ENCODE measurements at places on chromosomes 1 and 21.

DNA sequence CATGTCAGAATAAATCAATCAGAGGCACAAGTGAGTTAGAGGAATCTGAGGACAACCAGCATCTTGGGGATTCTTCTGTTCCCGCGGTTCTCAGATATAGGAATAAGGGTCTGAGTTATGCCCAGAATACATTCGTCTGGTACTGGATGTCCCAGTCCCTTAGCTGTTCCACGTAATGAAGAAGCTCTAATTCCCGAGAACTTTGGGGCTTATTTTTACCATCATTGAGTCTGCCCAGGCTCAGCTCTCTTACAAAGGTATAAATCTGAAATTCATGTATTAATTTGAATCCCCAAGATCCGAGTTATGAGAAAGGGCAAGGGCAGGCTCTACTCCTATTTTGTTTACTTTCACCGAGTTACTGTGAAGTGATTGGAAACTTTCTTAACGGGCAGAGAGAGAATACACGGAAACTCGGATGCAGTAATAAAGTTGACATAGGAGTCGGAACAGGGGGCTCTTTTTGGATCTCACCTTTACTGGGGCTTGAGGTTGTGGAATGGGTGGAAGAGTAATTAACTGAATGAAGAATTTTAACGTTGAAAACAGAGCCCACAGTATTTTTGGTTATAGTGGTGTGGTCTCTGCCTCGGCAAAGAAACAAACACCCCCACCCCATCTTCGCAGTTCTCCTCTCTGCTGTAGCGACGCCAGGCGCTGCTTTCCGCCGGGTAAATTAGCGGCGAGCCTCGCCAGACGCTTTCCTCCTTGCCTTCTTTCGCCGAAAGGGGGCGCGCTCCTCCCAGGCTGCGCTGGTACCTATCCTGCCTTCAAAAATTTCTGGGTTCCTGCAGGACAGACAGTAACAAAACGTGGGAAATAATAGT, 7.1 kb downstream of the PRRX1 start:
- DNase-seq: no peak

DNA sequence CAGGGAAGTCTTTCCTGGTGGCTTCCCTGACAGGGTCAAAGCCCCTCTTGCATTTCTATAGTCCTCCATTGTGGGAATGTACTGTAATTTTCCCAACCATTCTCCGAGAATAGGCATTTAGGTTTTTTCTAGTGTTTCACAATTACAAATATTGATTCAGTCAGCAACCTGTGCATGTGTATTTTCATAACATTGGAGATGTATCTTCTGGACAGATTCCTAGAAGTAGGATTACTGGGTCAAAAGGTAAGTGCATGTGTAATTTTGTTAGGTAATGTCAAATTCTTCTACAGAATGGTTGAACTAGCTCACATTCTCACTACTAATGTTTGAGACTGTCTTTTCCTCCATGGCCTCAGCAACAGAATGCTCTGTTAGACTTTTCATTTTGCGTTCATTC, 8.3 kb upstream of the PLA2G2A start:
- no peak for DNase-seq

DNA sequence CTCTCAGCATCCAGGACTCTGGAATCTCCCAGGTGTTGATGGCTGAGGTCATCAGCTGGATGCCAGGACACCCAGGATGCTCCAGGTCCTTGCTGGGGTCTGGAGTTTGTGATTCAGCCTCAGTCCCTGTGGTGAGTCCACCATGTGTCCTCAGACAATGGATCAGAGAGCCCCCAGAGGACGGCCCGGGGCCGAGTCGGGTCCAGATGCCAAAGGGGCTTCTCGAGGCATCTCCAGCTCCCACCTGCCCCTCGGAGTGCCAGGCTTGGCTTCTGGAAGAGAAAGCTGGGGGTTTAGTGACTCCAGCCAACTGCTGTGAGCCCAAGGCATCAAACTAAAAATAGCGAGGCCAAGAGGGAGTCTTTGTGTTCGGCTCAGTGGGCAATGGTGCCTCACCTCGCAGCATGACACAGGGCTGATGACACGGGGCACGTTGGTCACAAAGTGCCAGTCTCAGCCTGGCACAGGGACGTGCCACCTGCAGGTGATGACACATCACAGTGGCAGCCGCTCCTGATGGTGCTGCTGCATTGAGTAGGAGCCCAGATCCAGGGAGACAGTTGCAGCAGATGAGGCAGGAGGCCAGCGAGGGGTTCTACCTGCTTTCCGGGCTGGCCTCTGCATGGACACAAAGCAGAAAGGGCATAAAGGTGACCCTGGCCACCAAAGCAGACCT, 10.6 kb downstream of the PDE9A start:
- DNase-seq: no peak

GRCh38 chr1:106548726-106549125, 507.7 kb upstream of the PRMT6 start:
- no peak for DNase-seq

GRCh38 chr1:96772349-96772748, 50.8 kb downstream of the PTBP2 start:
- DNase-seq: no peak

- DNase-seq: no peak
Observed at GRCh38 chr1:201542309-201543035, 3.5 kb downstream of the NAV1 start.

- no peak for DNase-seq
Observed at GRCh38 chr1:108531444-108531843, 28.5 kb upstream of the EEIG2 start.

GRCh38 chr1:221869779-221870178, 127.9 kb upstream of the DUSP10 start:
- DNase-seq: no peak

DNA sequence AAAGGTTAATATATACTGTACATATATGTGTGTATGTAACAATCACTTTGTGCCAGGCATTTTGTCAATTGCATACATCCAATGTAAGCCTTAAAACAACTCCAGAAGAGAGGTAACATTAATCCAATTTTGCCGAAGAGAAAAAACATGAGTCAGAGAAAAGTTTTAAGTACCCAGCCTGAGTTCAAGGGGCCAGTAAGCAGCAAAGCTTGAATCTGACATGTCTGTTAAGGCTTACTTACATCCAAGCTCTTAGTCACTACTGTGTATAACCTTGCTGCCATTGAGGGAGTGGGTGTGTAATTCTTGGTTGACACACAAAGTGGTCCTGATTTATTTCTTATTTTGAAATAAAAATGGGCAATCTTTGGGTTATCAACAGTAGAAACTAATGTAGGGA, 360.4 kb upstream of the LYPLAL1 start:
- no peak for DNase-seq

DNA sequence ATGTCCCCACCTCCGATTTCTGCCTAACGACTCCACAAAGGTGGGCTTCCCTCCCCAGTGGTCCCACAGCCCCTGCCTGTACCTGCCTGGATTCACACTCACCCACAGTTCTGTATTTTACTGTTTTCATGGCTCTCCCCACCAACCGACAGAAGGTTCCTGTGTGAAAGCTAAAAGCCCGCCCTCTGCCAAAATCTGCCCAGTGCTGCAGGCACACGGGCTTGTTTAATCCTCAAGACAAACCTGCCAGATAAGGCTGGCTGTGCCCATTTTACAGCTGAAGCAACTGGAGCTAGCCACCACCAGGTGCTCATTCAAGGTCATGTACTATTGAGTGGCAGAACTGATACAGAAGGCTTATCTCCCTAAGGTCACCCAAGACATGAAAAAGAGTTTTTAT, 114.5 kb downstream of the HIVEP3 start:
- DNase-seq: peak; percentile 60

- no peak for DNase-seq
Observed at GRCh38 chr1:212410231-212410820, 4.4 kb downstream of the PACC1 start.

GRCh38 chr1:97120806-97121205, 399.2 kb downstream of the PTBP2 start:
- no peak for DNase-seq

DNA sequence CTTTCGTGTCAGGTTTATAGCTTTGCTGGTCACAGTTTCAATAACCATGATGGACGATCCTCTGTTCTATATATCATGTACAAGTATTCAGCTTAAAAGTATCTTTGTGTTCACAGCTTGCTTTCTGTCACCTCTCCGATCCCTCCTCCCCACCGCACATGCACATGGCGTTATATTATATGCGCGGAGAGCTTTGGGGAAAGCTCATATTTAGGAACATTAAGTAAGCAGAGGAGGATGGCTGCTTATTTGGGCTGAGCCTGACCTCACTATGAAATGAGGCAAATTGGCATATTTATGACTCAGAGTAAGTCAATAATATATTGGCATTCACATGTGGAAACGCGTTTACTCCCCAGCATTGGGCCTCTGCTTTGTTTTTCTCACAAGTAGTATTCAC, 360.5 kb downstream of the HLX start:
- no peak for DNase-seq

DNA sequence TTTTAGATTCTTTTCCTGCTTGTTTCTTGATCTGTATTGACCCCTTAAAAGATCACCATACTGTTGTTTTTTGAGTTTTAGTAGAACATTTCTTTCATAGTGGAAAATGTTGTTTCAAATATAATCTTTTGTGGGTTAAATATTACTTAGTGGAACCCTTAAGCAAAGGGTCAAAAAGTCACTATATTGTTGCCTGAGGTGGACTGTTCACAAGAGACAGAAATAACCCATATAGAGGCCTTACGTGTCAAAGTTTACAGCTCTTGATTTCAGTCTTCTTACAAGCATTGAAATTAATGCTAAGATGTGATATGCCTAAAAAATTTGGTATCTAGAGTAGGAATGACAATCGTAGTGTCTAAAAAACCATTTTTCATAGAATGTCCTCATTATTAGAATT, 6.3 kb downstream of the DNAJB4 start:
- no peak for DNase-seq
